Hepatocyte (in vitro differentiated cells): ENCODE measurements at places on chromosomes 13 and 19. TPM values are rescaled to one million over a fixed set of nuclear protein-coding genes. Genes with fewer than 3 reads are reported as not detected.

The ZNF154 gene
- polyA plus RNA-seq = 3.5 and 5.6 TPM in 2 replicates

The CLEC17A gene
- not detected in 2 replicates for polyA plus RNA-seq

The SLC6A16 gene
- polyA plus RNA-seq = 0.27 and 1.1 TPM in 2 replicates

The ZNF569 gene
- polyA plus RNA-seq = 2.2 and 3.6 TPM in 2 replicates

The KIR3DL1 gene
- not detected in 2 replicates for polyA plus RNA-seq

The CD33 gene
- polyA plus RNA-seq = 0.57 TPM in 1 of 2 replicates, not detected in the other

The ZNF845 gene
- polyA plus RNA-seq = 1.6 and 1.7 TPM in 2 replicates

The ALOX5AP gene
- 10.1 and 17.2 TPM in 2 replicates for polyA plus RNA-seq

The S1PR2 gene
- polyA plus RNA-seq = 8.6 and 11.4 TPM in 2 replicates

The ZIC2 gene
- 0.15 and 0.21 TPM in 2 replicates for polyA plus RNA-seq

The CACNG7 gene
- polyA plus RNA-seq = 0.12 and 0.31 TPM in 2 replicates

The PRKD2 gene
- 37.9 and 48.5 TPM in 2 replicates for polyA plus RNA-seq

The KLK14 gene
- polyA plus RNA-seq = not detected in 2 replicates

The TMEM221 gene
- 2.0 and 2.5 TPM in 2 replicates for polyA plus RNA-seq

The LENG9 gene
- 0.59 and 1.00 TPM in 2 replicates for polyA plus RNA-seq

The CERS1 gene
- 4.9 and 5.7 TPM in 2 replicates for polyA plus RNA-seq

The MYO9B gene
- polyA plus RNA-seq = 29.3 and 29.9 TPM in 2 replicates

The LIG1 gene
- 28.4 and 29.8 TPM in 2 replicates for polyA plus RNA-seq

The RPS15 gene
- polyA plus RNA-seq = 938 and 950 TPM in 2 replicates

The SPINT2 gene
- polyA plus RNA-seq = 834 and 885 TPM in 2 replicates

The SYCN gene
- 0.37 TPM in 1 of 2 replicates, not detected in the other for polyA plus RNA-seq

The CEBPA gene
- 65.1 and 103 TPM in 2 replicates for polyA plus RNA-seq

The FGF14 gene
- 0.96 TPM in 1 of 2 replicates, not detected in the other for polyA plus RNA-seq

The TRPC4 gene
- 0.28 and 0.83 TPM in 2 replicates for polyA plus RNA-seq

The GNA15 gene
- 0.29 and 0.45 TPM in 2 replicates for polyA plus RNA-seq

The TNFAIP8L1 gene
- 8.7 and 14.3 TPM in 2 replicates for polyA plus RNA-seq

The UPK1A gene
- polyA plus RNA-seq = 19.6 and 27.5 TPM in 2 replicates

The RNF17 gene
- polyA plus RNA-seq = not detected in 2 replicates

The KIR2DL1 gene
- not detected in 2 replicates for polyA plus RNA-seq

The ZNF681 gene
- 0.74 and 0.78 TPM in 2 replicates for polyA plus RNA-seq

The GRIN3B gene
- polyA plus RNA-seq = 0.48 and 0.49 TPM in 2 replicates

The CLASRP gene
- 45.8 and 74.5 TPM in 2 replicates for polyA plus RNA-seq

The EFNB2 gene
- 57.7 and 62.4 TPM in 2 replicates for polyA plus RNA-seq

The CBY2 gene
- not detected in 2 replicates for polyA plus RNA-seq

The ZNF813 gene
- 2.3 and 2.8 TPM in 2 replicates for polyA plus RNA-seq

The C3 gene
- 493 and 556 TPM in 2 replicates for polyA plus RNA-seq

The ZNF486 gene
- polyA plus RNA-seq = 1.3 and 1.8 TPM in 2 replicates

The EBI3 gene
- 7.6 and 8.2 TPM in 2 replicates for polyA plus RNA-seq

The C19orf18 gene
- 1.9 and 2.0 TPM in 2 replicates for polyA plus RNA-seq

The RPS19 gene
- 1,425 and 1,529 TPM in 2 replicates for polyA plus RNA-seq

The WDR88 gene
- 0.11 and 0.61 TPM in 2 replicates for polyA plus RNA-seq

The CGB2 gene
- polyA plus RNA-seq = not detected in 2 replicates

The TMIGD2 gene
- 0.55 TPM in 1 of 2 replicates, not detected in the other for polyA plus RNA-seq

The FLT3LG gene
- 2.8 and 3.0 TPM in 2 replicates for polyA plus RNA-seq
